Hematopoietic multipotent progenitor cell treated with erythropoietin and hydrocortisone succinate and interleukin-3 and kit ligand, for 6 days (in vitro differentiated cells): ENCODE measurements at places on chromosomes 3 and 15.

- DNase-seq: no peak
Measured at GRCh38 chr3:30843877-30844276, 50.6 kb downstream of the GADL1 start.

- no peak for DNase-seq
Measured at GRCh38 chr3:9137676-9138075, 111.8 kb downstream of the SRGAP3 start.

GRCh38 chr3:14768182-14768790 is 50.5 kb upstream of the FGD5 start:
- DNase-seq: no peak

DNA sequence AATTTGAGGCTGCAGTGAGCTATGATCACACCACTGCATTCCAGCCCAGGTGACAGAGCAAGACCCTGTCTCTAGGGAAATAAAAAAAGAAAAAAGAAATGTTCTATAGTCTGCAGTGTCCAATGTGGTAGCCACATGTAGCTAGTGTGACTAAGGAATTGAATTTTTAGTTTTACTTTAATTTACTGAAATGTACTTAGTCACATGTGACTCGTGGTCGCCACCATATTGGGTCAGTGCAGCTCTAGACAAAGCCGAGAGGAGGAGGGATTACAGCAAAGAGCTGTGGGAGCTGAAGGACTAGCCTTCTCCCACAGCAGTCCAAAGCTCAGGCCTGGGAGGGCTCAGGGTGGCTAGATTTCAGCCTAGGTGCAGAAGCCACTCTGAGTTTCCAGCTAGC is 65.9 kb upstream of the NTRK3 start:
- DNase-seq: no peak

DNA sequence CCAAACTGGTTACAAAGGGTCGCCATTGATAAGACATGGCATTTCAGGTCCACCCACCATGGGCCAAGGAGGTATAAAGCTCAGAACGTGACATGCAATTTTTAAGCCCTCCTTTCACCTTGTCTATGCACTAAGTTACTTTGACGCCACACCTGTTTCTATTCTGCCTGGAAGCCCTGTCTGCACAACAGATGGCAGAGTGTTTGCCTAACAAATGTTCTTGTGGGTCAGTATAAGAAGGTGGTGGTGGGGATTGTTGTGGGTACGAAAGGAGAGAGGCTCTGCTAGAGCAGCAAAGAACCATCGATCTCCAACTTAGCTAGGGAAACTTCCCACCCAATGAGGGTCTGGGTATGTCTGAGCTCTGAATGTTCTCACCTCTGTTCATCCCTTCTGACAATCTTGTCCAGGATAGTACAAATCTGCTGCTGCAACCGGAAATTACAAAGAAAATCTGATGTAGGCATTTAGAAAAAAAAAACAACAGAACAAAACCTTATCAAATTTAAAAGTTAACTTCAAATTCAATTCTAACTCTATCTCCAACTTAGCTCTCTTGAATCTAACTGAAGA is 945.0 kb upstream of the CFAP20DC start:
- DNase-seq: no peak

GRCh38 chr15:29203718-29204368 is 65.8 kb downstream of the NSMCE3 start:
- no peak for DNase-seq

GRCh38 chr15:26069231-26069641 is 206.1 kb upstream of the ATP10A start:
- DNase-seq: no peak

DNA sequence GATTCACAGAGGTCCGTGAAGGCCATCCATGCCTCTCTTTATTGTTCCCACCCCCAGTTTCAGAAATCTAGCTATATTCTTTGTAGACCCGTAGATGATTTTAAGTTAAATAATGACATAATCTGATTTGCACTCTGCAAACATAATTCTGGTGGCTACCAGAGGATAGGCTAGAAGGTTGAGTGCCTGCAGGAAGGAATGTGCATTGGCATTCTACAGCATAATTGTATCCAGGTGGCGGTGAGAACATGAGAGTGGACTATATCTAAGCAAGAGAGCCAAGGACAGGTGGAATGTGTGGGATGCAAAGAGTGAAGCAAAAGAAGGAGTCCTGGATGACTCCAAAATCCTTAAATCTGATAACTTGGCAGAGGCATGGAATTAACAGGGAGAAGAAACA is 298.5 kb upstream of the MME start:
- no peak for DNase-seq

- no peak for DNase-seq
Measured at GRCh38 chr15:93298901-93299300, 209.9 kb upstream of the RGMA start.

GRCh38 chr3:78165876-78166275 is 1126.0 kb downstream of the ROBO2 start:
- no peak for DNase-seq

- DNase-seq: no peak
Measured at GRCh38 chr3:188284455-188285212, 130.7 kb downstream of the LPP start.

DNA sequence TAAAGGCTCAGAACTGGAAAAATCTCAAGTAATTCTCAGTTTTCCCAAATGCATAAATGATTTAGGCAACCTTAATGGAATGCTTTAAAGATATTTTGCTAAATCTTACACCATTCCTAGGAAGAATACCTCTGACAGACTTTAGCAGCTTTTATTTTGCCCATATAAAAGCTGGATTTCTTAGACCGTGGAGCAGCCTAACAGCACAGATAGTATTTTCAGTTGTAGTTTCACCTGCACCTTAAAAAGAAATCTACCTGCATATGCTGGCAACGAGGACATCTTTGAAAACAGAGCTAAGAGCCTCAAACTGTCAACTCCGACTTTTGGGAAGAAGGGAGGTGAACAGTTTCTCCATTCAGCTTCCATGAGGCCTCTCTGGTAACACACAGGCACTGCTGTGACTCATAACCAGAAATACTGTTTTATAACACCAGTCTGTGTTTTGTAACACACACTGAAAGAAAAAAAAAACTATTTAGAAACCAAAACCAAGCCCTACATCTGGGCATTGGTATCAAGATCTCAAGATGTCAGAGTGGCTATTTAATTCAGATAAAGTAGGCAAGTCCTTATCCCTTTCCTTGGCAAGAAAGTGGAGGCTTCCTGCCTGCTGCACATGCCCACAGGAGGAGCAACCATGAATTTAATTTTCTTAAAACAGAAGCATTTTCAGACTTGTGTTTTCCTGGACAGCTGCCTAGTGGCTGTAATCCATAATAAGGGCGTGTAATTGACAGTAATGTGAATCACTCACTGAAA is 181.5 kb upstream of the ICE2 start:
- no peak for DNase-seq

DNA sequence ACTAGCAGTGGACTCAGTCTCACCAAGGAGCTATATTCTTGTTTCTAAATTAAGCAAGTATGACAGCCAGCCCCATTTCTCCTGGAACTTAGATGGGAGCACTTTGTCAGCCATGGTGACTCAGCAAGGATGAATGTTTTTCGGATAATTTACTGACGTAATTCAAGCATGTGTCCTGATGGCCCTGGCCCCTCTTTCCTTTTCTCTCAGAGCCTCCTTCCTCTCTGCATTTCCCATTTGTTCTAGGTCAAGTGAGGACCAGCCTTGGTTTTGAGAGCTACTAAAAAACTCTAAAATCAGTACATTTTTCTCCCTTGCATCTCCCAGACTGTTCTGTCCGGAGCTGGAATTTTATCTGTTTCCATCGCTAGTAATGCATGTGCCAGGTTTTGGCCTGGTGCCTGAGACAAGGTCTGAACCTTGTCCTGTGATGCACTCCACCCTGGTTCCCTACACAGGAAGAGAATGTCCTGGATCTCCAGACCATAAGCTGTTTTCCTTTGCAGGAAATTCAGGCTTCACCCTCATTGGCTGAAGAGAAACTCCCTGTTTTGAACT is 256.6 kb upstream of the ROPN1 start:
- DNase-seq: no peak

GRCh38 chr3:101676216-101676764 is 642 bp downstream of the ZBTB11 start:
- peak; percentile 97 for DNase-seq

GRCh38 chr3:127611251-127611650 is 13.0 kb downstream of the MCM2 start:
- no peak for DNase-seq

DNA sequence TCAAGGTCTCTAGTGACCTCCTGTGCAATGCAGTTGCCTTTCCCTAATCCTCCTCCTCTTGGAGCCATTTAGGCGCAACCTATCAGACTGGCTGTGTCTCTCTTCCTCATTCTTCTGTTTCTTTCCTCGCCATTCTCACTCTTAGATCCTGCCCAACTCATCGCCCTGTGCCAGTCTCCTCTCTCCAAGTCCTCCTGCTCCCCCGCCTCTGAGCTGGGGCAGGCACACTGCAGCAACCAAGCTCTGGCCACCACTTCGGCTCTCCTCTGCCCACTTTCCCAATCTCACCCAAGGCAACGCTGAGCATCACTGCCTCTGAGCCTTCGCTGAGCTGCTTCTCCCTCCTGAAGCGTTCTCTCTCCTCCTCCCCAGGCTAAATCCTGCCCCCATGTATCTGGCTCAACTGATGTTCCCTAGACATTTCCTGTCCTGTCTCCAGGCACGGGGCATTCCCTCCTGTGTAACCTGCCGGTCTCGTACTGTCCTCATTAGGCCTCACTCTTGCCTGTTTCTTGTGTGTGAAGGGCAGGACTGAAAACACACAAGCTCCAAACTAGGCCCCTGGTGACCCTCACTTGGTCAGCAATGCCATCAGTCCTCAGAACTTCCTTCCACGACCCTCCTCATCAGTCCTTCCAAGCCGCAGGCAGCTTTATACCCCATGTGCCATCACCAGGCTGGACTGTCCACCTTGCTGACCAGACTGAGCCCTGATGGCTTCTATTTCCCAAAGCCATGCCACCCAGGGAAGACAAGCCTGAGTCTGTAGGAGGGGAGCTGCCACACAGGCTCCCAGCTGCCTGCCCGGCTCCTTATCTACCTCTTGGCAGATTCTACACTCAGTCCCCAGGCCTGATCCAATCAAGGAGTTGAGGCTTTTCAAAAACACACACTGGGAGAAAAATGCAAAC is 85.6 kb downstream of the SEC22A start:
- DNase-seq: no peak

GRCh38 chr3:177405191-177405672 is 207.9 kb upstream of the TBL1XR1 start:
- no peak for DNase-seq

DNA sequence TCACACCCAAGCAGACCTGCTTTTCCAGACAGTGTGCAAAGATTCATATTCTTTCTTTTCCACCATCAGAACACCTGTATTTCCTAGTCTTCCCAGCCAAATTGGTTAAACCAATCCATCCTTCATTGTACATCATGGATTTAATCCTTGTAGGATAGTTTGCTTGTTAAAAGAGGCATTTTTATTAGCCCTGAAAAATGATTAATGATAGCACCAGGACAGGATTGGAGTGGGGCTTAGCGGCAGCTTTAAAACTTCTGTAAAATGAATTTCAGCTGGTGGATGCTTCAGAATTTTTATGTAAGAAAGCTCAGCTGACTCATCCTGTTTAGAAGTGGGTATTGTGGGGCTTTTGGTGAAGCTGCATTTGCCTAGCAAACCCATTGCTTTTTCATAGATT is 36.1 kb upstream of the ARHGEF26 start:
- DNase-seq: no peak

DNA sequence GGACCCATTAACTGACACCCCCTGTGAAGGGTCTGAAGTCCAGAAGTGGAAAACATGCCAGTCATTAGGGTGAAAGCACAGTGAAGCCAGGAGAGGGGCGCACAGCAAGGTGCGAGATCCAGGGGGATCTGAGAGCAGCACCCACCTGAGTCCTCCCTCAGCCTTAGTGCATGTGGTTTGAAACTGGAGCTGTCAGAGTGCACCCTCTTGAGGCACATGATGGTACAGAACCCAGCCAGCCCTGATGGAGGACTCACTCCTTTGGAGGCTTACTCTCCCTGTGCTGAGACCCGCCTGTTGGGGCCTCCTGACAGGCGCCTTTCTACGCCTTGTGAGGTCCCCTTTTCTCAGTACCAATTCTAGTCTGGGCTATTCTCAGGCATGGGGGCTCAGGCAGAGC is 77.8 kb downstream of the IL20RB start:
- DNase-seq: peak; percentile 63

- no peak for DNase-seq
Measured at GRCh38 chr3:165778891-165779290, 58.3 kb downstream of the BCHE start.

DNA sequence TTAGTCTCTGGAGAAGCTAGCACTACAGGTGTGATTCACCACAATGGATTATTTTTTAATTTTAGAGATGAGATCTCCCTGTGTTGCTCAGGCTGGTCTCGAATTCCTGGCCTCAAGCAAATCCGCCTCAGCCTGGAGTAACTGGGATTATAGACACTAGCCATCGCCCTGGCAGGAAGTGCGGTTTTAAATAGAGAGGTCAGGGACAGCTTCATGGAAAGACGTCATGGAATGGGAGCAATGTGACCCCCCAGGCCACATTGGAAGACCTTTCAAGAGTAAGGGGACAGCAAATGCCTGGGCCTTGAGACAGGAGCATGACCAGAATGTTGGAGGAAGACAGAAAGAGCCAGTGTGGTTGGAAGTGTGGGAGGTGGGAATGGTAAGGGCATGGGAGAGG is 2.2 kb upstream of the ISG20 start:
- no peak for DNase-seq

DNA sequence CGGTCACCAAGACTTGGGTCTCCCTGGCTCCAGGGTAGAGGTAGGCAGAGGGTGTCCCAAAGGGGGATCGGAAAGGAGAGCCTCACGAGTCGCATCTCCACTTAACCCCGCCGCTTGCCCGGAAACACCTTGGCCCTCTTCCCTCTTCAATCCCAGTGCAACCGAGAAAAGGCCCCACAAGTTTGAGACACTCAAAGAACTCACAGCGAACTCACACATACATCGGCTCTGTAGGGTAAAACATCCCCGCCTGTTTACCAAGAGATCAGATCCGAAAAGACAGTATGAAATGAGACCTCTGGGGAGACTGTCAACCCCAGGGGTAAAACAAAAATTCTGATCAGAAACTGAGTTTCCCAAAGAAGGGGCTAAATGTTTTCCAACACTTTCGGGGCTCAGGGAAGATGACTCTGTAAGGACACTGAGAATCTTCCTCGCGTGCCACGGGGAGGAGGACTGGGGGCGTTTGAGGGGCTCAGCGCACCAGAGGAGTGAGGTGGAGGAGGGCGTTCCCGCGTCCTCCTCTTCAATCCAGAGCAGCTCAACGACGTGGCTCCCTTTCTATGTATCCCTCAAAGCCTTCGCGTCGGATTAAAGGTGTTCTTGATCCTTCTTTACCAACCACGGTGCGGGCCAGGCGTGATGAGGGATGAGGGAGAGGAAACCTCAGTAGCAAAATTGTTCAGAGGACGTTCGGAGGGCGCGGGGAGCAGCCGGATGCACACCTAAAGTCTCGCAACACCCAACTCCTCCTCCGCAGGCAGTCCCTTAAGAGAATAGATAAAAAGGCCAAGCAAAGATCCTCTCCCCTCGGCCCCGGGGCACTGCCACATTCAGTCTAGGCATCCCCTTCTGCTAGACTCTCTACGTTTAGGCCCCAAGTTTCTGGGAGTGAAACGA is 3.7 kb downstream of the WNT5A start:
- DNase-seq: no peak

DNA sequence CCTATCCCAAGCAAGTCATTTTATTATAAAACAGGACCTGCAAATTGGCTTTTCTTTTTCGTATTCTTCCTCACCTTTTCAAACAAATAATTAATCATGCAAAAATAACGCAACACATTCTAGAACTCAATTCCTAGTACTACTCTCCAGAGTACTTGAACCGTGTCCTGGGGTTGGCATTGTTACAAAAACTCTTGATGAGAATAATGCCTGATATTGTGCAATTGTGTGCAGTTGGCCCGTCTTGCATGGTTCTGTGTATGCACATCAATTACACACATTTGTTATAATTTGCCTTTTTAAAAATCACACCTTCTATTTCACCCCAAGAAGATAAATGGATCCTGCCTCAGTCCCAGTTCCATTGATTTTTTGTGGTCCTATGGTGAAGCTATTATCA is 205.4 kb downstream of the EPHB1 start:
- DNase-seq: no peak
